Stimulated activated CD4-positive, alpha-beta T cell treated with anti-CD3 and anti-CD28 coated beads, Interleukin-2, amount 100 ng/mL, for 24 hours (primary cell): ENCODE measurements at places on chromosomes 5 and 9.

DNA sequence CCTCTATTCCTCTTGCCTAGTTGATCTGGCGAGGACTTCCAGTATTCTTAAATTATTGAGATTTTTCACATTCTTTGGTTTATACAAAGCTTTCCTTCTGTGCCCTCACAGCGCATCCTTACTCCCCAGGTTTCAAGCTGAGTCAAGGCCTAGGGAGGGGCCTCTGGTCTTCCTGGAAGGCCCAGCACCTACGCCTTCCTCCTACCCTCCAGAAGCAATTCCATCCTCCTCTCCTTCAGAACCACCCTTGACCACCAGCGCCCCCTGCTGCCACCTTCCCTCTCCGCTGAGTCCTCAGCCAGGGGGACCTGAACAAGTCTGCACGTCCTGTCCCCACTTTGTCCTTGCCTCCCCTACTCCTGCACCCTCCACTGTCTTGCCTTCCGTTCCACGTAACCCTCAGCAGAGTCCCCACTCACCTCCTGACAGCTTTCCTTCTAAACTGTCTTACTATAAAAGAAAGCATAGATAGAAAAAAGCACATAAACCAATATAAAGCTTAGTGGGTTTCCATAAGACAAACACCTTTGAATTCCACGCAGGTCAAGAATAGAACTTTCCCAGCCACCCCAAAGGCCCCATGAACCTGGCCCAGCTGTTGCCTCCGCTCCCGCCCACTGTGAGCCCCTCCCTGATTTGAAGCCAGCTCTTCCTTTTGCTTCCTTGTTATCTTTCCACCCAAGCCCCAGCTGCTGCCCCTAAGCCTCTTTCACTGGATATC is 63.0 kb upstream of the CTSL start:
- DNase-seq = peak; percentile 84

DNA sequence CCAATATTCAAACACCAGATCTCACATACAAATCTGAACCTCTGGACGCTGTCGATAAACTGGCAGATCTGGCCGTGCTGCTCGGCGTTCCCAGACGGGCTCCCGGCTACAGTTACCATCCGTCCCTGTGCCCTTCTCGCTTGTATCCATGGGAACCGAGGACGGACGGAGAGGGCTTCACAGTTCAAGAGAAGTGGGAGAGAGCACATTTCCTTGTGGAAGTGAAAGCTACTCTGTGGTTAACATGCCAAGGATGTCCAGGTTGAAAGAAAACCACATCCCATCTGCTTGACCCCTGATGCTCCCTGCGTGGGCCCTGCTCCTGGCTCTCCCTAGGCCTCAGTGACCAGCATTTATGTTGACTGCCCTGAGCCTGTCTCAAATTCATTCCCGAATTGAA is 6.3 kb upstream of the DBN1 start:
- no peak for DNase-seq

DNA sequence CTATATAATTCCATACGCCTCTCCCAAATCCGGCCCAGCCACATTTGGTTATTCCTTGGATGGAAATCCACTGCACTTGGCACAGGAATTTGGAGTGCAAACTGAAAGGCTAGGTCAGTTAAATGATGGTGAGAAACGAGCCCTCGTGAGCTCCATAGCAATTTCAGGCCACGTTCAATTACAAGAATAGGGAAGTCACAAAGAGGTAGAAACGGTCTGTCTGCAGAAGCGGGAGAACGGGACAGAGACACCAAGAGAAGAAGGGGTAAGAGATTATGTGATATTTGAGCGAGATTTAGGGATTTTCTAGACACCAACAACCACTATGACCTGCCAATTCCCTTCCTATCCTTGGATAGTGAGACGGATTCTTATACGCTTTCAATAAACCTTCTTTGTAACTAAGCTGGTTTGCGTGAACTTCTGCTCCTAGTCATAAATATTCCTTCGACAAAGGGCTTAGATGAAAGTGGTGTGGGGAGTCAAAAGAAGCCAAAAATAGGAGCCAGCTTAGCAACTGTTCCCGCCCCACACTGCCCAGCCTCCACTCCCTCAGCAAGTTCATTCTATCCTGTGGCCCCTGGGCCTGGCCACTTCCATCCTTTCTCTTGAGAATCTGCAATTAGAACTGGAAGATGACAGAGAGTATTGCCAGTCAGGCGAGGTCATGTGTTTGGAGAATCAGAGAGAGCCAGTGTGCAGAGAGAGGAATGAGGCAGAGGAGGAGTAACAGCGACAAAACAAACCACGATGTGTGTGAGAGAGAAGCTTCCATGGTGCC is 118.4 kb downstream of the ZNF608 start:
- no peak for DNase-seq

DNA sequence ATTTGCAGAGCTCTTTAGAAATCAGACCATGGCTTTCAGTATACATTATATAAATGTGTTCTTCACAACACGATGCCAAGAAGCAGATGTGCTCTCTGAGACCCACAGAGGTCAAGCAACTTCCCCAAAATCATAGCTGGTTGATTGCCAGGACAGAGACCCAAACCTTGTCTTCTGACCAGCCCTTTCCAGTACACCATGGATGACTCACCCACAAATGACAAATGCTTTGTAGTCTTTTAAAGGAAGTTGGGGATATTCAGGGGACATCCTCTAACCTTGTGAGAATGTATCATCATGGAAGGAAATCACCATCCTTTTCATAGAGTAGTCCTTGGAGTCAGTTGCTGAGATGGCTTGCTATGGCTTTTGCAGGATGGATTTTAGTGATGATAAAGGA is 30.1 kb downstream of the ZNF462 start:
- no peak for DNase-seq

GRCh38 chr5:178457471-178457870 is 132.7 kb downstream of the COL23A1 start:
- no peak for DNase-seq

DNA sequence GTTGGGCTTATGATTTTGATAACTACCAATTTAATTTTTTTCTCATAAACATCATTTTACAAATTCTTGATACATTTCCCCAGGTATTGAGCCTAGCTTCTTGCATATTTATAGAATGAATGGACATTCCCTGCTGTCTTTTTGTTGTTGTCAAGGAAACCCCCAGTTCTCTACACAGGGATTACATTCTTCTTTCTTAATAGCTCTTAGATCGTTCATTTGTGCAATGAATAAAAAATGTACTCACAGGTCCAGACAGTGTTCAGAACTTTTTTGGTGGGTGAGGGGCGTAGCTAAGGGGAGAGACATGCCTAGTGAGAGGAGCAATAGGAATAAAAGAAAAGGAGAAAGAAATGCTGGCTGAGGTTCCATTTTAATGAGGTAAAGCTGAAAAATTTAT is 58.6 kb downstream of the VCAN start:
- no peak for DNase-seq

DNA sequence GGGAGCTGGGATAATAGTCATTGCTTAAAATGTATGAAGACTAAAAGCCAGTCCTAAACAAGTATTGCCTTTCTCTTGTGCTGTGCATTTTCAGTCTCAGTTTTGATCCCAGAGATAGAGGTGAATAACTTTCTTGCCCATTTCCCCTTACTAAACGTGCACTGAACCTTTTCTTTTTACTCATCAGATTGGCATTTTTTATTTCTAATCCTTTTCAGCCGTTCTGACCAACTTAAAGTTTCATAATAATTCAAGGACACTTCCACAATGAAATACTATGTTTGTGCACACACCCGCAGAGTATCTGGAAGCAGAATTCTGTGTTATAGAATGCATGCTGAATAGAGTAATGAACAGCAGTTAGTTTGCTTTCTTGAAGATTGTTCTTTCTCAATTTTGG is 343.6 kb downstream of the LRRC70 start:
- no peak for DNase-seq

GRCh38 chr5:20166456-20166855 is 178.5 kb upstream of the CDH18 start:
- no peak for DNase-seq

- DNase-seq = no peak
Measured at GRCh38 chr9:109143881-109144562, 23.0 kb downstream of the FRRS1L start.

- peak; percentile 28 for DNase-seq
Measured at GRCh38 chr9:110257097-110257841, 962 bp upstream of the TXN start.

DNA sequence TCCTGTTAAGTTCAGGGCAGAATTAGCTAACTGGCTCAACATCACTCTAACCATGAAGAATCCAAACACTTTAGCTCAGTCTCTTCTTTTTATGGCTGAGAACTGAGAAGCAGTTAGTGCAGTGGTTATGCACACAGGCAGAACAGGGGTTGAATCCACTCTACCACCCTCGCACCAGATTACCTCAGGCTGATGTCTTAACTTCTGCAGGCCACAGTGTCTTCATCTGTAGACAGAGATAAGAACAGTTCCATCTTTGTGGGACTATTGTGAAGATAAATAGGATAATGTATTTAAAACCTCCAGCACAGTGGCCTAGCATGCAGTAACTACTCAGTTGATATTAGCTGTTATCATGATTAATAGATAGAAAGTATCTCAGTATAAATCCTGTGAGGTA is 54.8 kb downstream of the FAM114A2 start:
- DNase-seq = no peak

GRCh38 chr5:62662521-62662920 is 83.9 kb downstream of the LRRC70 start:
- DNase-seq = no peak

- DNase-seq = no peak
Measured at GRCh38 chr5:38994324-38994927, 79.8 kb downstream of the RICTOR start.

GRCh38 chr5:77231471-77232138 is 21.1 kb downstream of the PDE8B start:
- no peak for DNase-seq

DNA sequence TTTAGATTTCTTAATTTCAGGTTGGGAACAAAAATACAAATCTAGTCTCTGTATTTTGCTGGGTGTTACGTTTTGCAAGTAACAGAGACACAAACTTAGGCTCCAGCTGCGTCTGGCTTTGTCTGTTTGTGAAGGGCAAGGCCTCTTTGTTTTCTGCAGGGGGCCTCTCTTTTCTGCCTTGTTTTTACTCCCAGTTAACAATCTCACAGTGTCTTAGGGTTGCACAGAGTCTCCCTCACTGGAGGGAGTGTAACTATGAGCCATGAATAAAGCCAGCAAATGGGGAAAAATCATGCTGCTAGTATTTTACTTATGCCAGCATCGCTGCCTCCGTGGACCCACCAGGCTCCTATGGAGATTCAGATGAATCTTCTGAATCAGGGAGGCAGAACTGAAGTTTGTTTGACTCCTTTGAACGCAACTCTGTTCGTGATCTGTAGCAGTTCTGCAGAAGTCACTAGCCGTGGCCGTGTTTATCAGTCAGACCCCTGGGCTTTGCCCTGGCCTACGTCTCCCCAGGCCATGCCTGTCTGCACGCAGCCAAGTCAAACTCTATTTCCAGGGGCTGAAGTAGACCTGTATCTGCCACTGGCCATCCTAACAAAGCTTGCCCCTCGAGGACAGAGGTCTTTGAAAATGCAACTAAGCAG is 77.2 kb downstream of the ATP10B start:
- no peak for DNase-seq

DNA sequence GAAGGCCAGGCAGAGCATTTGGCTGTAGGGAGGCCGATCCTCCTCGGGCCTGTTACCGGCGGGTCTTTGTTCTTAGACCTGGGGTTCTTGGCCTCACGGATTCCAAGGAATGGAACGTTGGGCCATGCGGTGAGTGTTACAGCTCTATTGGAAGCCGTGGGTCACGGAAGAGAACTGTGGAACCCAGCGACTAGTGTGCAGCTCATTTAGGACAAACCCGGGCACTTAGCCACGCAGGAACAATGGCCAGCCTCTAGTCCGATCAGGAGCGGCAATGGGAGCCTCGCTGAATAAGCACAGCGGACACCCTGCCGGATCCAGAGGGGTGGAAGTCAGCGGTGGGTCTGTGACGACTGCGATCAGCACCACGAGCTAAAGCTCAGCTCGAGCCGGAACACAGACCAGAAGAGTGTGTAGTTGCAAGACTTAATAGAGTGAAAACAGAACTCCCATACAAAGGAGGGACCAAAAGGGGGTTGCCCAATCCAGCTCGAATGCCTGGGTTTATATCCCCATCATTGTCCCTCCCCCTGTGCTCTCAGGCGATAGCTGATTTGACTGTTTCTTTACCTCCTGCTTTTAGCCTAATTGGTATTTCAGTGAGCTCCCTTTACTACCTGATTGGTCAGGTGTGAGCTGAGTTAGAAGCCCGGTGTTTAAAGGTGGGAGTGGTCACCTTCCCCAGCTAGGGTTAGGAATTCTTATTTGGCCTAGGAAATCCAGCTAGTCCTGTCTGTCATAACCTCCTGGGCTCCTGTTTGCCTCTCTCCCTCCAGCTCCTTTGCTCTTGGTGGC is 53.7 kb upstream of the RPL26L1 start:
- no peak for DNase-seq

DNA sequence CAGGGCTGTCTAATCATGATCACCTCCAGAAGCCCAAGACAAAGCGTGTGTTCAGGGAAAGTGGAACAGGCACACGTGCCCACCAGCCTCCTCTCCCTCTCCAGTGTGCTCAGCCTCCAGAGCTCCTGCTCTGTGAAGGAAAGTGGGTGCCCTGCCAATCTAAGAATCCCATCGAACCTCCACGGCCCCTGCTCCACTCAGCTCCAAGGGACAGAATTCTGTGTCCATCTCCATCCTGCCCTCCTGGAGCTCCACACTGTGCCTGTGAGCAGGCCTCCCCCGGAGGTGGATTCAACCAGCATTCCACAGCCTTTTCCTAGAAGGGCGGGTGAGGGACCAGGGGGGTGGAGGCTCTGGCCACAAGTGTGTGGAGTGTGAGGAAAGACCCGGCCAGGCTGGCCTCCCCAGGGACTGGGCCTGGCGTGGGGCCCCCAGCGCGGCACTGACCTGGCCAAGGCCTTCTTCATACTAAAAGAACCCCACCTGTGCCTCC is 6.0 kb downstream of the EEIG1 start:
- DNase-seq = no peak

- DNase-seq = no peak
Measured at GRCh38 chr5:52784737-52785136, 3.0 kb upstream of the ITGA1 start.

DNA sequence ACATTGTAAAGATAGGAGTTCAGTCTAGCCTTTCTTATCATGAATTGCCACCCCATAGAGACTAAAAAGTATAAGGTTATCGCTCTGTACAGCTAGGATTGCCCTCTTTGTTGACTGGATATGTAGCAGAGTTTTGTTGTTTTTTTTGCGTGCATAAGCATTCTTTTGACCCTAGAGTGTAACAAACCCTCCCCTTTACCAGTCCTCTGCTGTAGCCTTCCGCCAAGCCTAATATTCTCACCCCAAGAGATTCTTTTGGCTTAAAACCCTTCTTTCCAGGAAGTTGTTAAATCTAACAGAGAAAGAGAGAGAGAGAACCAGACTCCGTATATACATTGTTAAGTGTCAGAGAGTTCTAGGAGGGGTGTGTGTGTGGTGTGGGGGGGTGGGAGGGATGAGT is 113.9 kb downstream of the FGF1 start:
- no peak for DNase-seq
